ENCODE measurements at places on chromosomes 16 and 17. TPM values are rescaled to one million over a fixed set of nuclear protein-coding genes. Genes with fewer than 3 reads are reported as not detected.

DNA sequence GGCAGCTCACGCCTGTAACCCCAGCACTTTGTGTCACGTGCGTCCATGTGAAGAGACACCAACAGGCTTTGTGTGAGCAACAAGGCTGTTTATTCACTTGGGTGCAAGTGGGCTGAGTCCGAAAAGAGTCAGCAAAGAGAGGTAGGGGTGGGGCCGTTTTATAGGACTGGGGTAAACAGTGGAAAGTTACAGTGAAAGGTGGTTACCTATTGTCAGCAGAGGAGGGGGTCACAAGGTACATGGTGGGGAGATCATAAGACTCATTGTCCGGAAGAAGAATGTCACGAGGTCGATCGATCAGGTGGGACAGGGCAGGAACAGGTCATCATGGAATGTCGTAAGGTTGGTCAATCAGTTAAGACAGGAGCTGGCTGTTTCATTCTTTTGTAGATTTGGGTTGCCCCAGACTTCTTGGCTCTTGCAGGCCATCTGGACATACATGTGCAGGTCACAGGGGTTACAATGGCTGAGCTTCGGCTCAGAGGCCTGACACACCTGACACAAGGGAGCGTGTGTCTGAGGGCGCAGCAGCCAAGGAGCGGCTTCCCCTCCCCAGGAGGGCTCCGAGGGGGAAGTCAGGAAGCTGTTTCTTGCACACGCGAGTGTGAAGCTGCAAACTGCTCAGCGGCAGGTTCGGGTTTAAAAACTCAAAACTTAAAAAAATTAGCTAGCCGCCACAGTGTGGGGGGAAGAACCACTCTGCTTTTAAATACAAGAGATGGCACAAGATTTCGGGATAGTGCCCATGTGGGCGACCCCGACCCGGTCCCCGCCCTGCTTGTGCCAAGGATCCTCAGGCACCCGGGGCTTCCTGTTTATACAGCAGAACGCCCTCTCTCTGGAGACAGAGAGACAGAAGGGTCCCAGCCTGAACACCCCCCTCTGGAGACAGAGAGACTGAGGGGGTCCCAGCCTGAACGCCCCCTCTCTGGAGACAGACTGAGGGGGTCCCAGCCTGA is 12.4 kb upstream of the TEX19 start:
- DNase-seq: no peak

GRCh38 chr16:69867784-69868560 is 83.2 kb upstream of the CLEC18A start:
- DNase-seq: no peak

GRCh38 chr17:31663576-31663975 is 195.5 kb downstream of the COPRS start:
- DNase-seq: no peak

- DNase-seq: peak; percentile 83
Measured at GRCh38 chr17:75517297-75517865, 1.1 kb downstream of the TSEN54 start.

The FOXN1 gene
- total RNA-seq: not detected

DNA sequence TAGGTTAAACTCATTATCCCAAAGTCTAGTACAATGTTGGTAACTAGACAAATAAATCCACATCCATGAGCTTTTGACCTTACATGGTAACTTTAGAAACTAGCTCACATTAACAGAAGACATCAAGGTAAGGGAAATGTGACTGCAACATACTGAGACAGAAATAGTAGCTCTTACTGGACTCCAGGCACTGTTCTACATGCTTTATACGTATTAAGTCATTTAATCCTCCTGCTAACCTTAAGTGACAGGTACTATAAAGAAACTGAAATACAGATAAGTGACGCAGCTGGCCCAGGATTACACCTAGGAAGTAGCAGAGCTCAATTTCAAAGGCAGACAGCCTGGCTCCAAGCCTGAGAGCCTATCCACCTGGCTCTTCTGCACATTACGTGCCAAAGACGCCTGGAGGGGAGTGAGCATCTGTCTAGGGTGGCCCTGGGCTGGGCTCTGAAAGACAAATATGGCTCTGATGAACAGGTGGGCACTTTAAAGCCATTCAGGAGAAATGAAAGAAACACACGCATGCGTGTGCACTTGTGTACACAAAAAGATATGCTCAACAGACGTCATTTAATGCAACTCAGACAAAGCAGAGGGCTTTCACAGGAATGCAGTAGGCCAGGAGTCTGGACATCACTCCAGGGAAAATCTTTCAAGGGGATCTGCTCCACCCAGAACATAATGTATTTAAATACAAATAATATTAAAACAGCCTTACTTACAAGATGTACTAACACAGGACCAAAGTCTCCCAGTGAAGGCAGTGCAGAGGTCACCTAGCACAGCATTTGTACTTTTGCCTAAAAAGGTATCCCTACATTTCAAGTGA is 4.4 kb downstream of the ZC3H7A start:
- no peak for DNase-seq

DNA sequence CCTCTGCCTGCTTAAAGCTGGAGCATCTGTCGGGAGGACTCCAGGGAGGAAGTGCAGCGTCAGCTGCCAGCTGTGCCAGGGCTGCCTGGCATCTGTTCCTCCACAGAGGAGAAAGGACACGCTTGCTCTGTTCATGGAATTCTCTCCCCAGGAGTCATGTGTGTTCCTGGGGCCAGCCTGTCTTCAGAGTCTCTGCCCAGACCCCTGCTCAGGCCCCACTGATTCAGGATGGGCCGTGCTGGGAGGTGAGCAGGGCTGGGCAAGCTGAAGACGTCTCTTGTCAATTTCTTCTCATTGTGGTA is 24.2 kb downstream of the CRISPLD2 start:
- no peak for DNase-seq

The SECTM1 gene
- not detected for total RNA-seq

DNA sequence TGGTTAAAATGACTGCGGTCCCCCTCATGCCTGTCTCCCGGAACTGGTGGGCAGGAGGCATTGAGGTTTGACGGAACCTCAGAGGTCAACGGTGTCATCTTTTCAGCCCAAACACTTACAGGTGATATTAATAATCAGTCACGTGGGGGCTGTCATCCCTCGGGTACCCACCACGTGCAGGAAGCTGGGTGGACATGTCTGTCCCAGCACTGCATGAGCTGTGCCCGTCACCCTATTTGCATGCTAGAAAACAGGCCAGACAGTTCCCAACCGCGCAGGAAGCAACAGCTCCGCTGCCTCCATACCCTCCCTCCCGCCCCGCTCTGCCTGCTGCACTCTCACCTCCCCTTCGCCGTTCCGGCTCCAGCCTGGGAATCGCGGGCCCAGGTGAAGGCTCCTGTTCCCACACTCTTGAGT is 1.4 kb downstream of the SYNGR3 start:
- peak; percentile 69 for DNase-seq

DNA sequence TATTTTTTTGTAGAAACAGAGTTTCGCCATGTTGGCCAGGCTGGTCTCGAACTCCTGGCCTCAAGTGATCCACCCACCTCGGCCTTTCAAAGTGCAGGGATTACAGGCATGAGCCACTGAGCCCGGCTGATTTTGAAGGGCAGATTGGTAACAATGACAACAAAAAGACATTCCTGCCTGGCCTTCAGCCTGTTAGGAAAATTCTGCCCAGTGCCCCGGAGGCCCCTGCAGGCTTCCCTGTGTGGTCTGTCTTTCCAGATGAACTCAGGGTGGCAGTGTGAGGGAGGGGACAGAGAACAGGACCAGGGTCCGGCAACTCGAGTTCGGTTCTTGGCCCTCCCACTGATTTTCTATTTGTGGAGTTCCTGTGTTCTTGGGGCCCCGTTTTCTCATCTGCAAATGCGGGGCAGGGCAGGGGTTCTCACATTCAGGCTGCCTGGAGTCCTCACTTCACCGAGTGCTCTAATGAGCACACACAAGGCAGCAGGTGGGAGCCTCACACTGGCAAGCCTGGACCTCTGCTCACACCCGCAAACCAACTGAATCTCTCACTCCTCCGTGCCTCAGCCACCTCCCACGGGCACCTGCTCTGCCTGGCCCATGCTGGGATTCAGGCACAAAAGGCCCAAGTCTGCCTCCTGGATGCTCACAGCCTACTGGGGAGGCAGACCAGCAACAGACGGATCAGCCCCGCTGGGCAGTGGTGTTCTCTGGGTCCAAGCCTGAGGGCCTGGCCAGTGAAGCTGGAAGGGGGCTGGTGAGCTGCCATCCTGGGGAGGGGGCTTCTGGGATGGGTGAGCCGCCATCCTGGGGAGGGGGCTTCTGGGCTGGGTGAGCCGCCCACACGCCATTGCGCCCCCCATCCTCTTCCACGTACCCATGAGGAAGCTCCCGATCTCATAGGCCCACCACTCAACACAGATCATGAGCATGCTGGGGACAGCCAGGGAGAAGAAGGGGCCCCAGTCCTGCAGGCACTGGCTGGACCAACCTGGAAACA is 10.3 kb downstream of the SLC47A2 start:
- peak; percentile 69 for DNase-seq

GRCh38 chr16:84361546-84361945 is 6.8 kb upstream of the ATP2C2 start:
- no peak for DNase-seq

The PRR35 gene
- total RNA-seq: 0.27 TPM

- no peak for DNase-seq
Measured at GRCh38 chr16:8572063-8572918, 18.0 kb downstream of the TMEM114 start.

DNA sequence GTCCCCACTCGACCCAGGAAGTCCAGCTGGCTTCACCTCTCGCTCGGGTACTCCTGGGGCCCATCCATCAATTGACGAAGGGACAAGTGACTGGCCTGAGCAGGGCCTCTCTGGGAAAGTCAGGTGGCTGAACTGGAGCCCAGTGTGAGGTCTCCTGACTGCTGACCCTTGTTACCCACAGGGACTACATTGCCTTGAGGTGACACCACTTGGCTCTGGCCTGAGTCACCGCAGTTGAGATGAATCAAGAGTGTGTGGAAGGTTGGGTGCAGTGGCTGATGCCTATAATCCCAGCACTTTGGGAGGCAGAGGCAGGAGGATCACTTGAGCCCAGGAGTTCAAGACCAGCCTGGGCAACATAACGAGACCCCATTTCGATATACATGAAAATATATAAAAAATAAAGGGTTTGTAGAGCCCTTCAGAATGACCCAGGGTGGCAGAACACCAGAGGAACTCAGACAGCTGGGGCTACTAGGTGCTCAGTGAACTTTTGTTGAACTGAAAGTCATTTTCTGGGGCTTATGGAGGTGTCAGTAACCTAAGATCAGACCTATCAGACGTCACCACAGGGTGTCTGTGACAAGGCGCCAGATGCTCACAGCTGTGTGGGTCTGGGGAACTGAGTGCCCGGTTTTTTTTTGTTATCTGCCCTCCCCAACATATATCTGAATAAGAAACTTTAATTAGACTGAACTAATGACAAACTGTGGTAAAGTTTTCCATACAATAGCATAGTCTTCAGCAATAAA is 14.8 kb upstream of the ZFP90 start:
- DNase-seq: no peak

DNA sequence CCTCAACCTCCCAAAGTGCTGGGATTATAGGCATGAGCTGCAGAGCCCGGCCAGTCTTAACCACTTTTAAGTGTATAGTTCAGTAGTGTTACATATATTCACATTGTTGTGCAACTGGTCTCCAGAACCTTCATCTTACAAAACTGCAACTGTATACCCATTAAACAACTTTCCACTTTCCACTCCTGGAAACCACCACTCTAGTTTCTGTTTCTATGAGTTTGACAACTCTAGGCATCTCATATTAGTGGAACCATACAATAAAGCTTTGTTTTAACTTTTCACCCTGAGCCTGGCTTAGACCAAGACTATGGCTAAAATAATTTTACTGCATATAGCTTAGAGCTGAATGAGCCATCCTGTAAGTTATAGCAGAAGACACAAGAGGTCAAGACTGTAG is 108.0 kb upstream of the GOT2 start:
- no peak for DNase-seq

DNA sequence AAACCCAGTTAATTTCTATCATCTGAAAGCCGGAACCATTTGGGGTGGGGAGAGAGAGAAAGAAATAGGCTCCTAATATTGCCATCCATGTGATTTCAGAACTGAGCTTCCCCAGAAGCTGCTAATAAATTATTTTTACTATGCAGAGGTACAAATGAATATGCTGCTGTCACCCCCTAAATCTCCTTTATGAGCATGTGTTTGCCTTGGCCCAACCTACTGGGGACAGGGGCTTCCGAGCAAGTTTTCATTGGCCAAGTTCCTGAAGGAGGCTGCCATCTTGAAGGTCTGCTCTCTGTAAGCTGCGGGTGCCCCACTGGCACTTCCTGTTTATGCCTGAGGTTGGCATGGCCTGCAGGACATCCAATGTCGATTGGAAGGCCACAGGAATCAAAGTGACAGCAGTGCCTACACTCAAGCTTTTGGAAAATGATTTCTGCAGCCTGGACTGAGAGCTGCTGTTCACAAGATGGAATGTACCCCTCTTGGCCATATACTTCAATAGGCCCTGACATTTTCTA is 194.7 kb downstream of the XYLT1 start:
- no peak for DNase-seq

The CLEC3A gene
- total RNA-seq: not detected

The PRRT2 gene
- 16.7 TPM for total RNA-seq

The PIMREG gene
- 33.4 TPM for total RNA-seq

- DNase-seq: no peak
Measured at GRCh38 chr17:35891269-35891668, 11.1 kb upstream of the CCL5 start.

DNA sequence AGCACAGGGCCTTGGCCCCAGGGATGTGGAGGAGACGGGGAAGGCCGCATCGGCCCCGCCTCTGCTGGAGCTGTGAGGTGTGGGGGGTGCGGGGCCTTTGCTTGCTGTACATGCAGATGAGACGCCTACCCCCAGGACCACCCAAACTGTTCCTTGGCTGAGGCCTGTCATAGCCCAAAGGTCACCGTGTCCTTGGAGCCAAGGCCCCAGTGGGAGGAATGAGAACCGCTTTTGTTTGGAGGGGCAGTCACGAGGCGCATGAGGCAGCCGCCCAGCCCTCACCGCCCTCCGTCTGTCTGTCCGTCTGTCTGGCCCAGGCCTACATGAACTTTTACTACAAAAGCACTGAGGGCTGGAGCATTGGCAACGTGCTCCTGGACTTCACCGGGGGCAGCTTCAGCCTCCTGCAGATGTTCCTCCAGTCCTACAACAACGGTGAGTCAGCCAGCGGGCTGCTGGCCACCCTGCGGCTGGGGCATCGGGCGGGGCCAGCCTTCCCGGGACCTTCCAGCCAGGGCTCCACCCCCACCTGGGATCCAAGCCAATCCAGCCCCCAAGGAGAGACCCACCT is 8.8 kb downstream of the TAX1BP3 start:
- peak; percentile 58 for DNase-seq
